ENCODE measurements at places on chromosomes 6 and 20.
A peak's percentile ranks its signal among the peaks of the same experiment; 100 is the strongest.

GRCh38 chr6:15280028-15280427 lies 34.2 kb downstream of the JARID2 start:
- DNase-seq: no peak

DNA sequence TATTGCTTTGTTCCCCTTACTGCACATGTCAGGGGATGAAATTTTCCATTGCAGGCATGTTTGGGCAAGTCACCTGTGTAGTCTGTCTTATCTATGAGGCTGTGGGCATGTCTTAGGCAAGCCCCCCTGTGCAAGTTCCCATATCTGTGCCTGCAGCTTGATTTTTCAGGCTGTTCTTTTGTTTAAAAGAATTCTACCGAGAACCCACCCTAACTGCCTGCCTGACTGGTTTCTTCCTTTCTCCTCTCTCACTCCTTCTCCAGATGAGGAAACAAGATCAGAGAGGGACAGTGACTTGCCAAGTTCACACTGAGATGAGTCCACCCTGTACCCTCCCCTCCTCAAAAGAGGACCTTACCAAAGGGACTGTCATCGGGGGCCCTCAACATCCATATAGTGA lies 11.0 kb downstream of the TREML2 start:
- DNase-seq: no peak

DNA sequence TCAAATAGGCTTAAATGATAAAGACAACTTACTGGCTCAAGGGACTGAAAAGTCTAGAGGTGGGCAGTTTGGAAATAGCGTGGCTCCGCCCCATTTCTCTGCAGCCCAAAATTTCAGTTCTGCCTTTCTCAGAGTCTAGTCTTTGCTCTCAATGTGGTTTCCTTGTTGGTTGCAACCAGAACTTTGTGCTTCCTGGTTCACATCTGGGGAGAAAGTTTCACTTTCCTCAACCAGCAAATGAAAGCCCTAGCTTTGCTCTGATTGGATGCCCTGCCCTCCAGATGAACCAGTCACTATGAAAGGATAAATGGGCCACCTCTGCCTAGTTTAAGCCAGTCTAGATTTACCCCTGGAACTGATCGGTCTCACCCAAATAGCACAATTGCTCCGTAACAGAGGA lies 14.9 kb downstream of the SYCP2L start:
- DNase-seq: no peak

DNA sequence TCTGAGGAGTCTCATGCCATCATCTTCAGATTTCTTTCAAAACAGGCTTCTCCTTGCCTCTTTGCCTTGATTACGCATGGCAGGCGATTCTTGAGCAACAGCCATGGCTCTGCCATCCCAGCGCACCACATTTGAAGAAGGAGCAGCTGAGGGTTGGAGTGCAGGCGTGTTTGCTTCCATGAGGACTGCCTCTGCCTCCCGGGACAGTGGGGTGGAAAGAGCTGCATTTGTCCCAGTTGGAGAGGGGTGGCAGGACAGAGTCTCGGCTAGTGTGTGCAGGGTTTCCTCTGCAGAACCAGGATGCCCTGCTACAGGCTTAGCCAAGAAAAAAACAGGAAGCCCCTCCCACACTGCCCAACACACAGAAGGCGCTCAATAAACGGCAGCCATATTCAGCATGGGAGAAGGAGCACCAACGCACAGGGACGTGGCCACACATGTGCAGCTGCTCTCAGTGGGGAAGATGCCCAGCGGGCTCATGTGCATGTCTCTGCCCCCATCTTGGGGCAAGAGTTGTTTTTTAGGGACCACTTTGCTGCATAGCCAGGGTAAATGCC lies 36.6 kb downstream of the IRF4 start:
- DNase-seq: no peak

DNA sequence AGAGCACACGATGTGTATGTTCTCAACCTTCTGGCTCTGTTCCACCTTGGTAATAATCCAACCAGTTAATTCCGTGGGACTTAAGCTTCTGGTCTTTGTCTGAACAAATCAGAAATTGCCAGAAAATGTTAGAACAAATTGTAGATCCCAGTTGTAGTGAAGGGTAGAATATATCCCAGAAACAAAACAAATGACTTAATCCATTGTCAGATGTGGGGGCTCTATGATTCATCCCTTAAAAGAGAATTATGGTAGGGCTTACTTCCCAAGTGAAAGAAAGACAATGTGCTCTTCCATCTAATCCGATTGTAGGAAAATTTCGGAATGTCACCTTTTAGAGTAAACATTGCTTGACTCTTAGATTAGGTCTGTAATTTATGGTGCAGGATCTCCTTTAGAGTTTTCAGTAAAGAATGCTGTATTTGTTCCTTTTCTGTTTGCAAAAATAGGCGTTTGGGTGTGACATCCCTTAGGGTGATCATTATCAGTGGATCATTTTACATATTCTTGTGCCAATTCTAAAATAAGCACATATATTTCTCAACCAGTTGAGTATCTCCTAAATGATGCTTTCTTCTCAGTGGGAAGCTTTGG lies 234.5 kb upstream of the ZNF217 start:
- DNase-seq: no peak

- no peak for DNase-seq
These were observed 347.5 kb upstream of the SOX4 start for GRCh38 chr6:21246075-21246474.

- DNase-seq: no peak
These were observed 1.1 kb upstream of the HLA-C start for GRCh38 chr6:31272836-31273626.

DNA sequence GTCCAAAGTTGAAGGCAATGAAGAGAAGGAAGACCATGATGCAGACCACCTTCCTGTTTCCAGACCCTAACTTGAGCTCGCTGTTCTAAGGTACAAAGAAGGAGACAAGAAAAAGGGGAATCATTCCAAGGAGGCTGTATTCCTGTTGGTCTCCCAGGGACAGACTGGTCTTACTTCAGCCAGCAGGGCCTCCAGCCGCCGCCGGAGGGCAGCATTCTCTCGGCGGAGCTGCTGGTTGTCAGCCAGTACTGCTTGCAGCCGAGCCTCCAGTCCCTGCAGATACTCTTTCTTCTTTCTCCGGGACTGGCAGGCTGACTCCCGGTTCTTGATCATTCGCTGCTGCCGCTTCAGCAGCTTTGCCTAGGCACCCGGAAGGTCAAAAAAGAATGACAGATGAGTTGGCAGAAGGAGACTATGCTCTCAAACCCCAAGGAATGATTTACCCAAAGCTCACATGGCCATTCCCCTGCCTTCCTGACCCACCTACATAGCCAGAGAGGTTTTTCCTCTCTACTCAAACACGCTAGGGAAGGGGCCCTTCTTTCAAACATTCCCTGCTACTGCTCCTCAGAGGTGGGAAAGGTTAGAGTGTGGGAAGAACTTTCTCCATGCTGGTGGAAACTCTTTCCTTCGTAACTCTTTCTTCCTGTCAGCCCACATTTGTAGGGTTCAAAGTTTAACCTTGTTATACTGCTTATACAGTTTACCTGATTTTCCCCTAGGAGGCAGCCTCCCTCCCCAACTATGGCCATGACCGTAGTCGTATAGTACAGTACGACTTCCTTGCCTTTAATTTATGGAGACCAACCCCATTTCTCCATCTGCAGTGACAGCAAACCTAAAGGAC lies 9.0 kb downstream of the ATF6B start:
- peak; percentile 30 for DNase-seq

GRCh38 chr6:159753081-159753872 lies 8.6 kb upstream of the ACAT2 start:
- no peak for DNase-seq

DNA sequence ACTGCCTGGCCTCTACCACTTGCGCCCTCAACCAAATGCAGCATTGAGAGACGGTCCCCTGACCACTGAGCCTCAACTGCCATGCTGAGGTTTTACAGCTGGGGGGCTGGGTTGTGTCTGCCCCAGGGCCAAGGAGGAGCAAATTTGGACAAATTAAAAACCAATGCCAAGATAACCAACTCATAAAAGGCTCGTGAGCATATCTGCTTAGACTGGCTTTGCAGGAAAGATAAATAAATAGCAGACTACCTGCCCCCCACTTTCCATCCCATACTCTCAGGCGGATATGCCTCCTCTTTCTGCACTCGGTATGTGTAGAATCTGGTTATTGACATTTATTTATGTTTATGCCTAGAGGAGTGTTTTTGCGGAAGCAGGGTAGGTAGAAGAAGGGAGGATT lies 76.8 kb downstream of the ZDHHC14 start:
- DNase-seq: no peak

DNA sequence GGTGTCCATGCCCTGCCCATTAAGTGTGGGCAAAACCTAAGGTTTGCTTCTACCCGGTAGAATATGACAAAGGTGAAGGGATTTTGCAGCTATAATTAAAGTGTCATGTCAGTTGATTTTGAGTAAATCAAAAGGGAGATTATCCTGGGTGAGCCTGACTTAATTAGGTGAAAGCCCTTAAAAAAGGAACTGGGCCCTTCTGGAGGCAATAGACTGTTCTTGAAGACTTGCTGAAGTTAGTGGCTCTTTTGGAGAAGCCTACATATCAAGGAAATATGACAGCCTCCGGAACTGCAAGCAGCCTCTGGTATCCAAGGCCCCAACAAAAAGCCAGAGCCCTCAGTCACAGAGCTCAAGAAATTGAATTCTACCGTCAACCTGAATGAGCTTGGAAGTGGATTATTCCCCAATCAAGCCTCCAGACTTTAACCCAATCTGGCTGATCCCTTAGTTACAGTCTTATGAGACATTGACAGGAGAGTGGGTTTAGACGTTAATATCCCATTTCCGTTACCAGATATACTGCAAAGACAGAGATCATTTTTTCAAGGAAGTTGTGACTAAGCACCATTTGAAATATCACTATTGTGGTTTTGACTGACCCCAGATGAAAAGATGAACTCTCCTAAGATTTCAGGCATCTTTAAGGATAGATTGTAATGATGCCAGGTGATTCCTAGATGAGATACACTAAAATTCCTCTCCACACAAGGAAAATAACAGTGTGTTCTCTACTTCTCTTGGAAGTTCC lies 303.4 kb downstream of the PLCB1 start:
- no peak for DNase-seq

GRCh38 chr6:146297815-146298214 lies 245.8 kb upstream of the RAB32 start:
- no peak for DNase-seq
